ENCODE measurements at places on chromosomes 13 and 19.

DNA sequence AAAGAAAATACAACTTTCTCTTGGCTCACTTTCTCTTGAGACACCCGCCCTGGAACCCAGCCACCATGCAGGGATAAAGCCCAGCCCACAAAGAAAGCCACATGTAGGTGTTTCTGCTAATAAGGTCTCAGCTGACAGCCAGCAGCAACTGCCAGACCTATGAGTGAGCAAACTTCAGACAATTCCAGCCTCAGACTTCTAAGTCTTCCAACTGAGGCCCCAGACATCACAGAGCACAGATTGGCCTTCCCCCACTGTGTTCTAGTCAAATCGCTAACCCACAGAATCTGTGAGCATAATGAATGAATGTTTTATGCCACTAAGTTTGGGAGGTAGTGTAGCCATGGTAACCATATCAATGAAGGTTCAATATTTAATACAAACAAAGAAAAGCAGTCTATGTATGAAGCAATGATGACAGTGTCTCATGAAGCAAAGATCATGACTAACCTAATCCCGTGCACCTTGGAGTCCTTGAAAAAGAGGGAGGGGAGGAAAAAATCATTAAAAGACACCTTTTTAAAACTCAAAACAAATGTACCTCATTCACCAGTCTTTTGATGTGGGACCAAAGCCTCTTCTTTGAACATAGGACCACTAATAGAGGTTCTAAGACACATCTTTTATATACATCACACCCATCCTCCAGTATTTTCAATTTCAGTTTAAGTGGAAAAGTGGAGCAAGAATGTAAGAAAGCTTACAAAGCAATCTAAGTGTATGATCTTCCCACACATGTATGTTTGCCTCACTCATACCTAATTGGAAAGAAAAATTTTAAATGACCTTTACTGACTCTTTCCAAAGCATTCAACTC, 6.2 kb downstream of the MRPS31 start:
- DNase-seq: no peak

DNA sequence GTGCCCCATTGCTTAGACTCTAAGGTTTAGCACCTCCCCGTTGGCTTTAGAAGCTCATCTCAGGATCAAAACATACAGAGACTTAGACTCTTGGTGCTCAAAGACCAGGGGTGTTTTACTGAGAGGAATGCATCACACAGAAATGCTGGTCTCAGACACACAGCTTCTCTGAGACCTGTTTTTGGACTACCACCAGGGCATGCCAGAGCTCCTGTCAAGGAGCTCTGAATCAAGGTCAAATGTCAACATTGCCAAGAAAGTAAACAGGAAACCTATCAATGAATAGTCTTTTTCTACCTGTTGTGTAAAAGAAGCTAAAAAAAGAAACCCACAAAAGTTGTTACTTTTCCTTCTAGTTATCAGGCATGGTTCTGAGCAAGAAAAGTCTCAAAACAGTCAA, 149.2 kb downstream of the COL4A1 start:
- DNase-seq: no peak

- DNase-seq: no peak
Observed at GRCh38 chr13:80873589-80873988, 532.7 kb upstream of the SPRY2 start.

- no peak for DNase-seq
Observed at GRCh38 chr19:50552540-50552939, 15.7 kb downstream of the LRRC4B start.

DNA sequence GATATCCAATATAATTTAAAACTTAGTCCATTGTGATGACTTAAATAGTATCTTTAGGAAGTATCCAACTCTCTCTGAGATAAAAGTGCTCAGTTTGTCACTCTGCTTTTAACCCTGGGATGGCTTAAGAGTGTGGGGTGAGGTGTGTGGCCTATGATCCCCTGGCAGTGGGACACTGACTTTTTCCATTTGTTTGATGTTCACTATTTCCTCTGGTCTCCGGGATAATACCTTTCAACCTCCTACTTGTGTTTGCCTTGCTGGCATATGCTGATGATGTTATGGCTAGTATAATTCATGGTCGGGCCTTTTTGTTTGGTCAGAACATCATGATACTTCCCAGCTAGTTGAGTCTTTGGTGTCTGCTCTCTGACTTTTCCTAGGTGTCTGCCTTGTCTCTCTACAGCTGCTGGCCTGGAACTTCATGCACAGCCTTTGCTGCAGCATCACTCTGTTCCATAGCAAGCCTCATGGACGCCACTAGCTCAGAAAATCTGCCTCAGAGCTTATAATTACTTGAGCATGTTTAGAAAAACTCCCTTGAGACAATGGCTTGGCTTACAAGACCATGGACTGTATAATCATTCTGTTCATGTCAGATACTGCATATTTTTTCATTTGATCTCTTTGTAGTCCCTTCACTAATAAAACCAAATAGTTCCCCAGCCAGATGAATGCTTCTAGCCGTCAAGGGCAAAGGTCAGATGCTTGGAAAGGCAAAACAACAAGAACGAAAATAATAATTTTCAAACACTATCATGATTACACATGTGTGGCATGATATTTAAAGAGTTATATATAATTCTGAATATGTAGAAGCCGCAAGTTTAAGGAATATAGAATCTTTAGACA, 75.2 kb downstream of the WDFY2 start:
- DNase-seq: no peak

DNA sequence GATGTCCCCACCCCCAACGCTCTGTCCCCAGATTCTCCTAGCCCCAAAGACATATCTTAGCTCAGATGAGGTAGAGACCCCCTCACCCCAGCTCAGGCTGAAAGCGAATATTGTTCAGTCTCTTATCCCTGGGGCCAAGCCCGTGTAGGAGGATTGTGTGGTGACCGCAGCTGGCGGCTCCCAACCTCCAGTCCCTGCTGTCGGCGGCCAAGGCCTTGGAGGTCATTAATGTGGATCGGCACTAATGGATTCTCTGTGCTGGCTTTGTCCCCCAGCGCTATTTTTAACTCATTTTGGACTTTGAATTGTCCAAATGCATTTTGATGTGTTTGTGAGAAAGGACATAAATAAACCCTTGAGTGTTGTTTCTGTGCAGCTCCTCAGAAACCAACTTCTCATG, 124.2 kb downstream of the UQCRFS1 start:
- DNase-seq: no peak

DNA sequence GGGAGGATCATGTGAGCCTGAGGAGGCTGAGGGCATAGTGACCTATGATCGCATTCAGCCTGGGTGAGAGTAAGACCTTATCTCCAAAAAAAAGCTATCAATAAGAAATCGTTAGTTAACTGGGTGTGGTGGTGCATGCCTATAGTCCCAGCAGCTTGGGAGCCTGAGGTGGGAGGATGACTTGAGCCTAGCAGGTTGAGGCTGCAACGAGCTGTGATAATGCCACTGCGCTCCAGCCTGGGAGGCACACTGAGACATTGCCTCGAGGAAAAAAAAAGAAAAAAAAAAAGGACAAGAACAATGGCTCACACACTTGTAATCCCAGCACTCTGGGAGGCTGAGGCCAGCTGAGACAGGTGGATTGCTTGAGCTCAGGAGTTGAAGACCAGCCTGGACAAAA, 16.2 kb downstream of the PSPC1 start:
- DNase-seq: no peak

DNA sequence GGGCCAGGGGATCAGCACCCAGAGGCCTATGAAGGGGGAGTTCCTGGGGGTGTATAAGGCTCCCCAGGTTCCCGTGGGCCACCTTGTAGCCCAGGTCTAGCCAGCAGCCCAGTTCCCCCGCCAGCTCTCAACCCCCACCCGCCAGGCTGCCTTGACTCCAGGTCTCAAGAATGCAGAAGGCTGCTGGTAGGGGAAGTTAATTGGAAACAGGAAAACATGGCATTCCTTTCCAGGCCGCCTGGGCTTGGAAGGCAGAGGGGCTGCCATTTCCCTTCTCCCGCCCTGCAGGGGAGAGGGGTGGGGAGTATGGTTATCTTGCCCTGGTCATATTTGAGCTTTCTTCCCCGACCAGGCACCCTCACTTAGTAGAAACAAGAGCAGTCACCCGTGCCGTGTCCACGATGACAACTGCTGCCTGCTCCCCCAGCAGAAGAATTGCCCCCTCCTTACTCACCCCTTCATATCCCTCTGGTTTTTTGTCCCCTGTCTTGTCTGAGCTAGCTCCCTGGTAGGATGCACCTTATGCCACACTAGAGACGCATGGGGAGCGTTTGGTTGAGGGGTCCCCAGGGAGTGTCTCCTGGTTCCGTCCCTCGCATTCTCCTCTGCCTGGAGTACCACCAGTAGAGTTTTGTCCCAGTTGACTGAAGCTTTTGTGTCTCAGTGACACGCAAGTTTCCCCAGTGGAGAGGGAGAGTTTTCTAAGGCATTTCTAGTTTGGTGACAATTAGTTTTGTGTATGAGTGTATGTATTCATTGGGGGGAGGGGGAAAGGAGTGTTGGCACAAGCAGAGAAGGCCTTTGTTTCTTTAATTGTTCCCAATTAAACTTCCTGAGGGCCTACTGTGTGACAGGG, 4.5 kb downstream of the BICRA start:
- no peak for DNase-seq

- DNase-seq: no peak
Observed at GRCh38 chr13:21528616-21529015, 69.5 kb upstream of the ZDHHC20 start.

DNA sequence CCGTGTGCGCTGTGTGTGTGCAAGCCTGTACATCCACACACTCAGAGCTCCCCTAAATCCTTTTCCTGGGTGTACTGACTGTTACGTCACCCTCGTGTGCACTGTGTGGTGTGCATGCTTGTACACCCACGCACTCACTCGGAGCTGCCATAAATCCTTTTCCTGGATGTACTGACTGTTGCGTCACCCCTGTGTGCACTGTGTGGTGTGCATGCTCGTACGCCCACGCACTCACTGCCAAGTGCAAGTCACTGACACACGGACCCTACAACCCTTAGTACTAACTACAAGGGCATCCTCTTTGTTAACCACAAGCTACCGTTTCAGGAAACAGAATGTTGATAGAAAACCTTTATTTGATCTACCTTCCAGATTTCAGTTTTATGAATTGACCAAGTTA, 983.4 kb downstream of the EFNB2 start:
- no peak for DNase-seq

GRCh38 chr13:101944521-101944920, 457.3 kb downstream of the FGF14 start:
- DNase-seq: no peak

- DNase-seq: no peak
Observed at GRCh38 chr19:1129535-1129934, 25.7 kb downstream of the GPX4 start.

- no peak for DNase-seq
Observed at GRCh38 chr13:33285420-33286124, at the start of gene STARD13. Gene STARD13 (minus strand): TSS chr13:33285755. CDS start chr13:33285638, 117 bp downstream.

DNA sequence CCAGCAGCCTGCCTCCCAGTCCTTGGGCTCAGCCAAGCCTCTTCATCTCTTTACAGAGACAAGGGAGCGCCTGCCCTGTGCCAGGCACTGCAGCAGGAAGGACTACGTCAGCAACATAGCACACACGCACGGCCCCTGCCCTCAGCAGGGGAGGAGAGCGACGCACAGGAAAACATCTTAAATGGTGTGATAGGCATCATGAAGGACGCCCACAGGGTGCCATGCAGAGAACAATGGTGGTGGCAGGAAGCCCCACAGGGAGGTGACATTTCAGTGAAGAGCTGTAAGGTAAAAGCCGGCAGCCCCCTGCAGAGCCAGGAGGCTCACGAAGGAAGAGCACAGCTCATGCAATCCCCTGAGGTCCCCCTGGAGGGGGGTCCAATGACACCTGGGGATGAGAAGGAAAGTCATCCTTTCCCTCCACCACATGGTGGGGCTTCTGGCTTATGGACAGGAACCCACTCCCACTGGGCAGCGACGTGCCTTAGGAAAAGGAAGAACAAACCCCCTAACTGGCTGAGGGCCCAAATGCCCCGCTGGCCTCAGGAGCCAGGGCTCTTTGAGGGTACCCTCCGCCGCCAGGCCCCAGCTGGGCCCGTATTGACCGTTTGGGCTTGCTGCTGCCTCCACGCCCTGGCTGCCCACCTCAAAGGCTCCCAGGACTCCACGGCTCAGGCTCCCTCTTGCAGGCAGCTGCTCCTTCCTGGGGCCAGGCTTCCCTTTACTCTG, 37.3 kb upstream of the C13orf42 start:
- no peak for DNase-seq

DNA sequence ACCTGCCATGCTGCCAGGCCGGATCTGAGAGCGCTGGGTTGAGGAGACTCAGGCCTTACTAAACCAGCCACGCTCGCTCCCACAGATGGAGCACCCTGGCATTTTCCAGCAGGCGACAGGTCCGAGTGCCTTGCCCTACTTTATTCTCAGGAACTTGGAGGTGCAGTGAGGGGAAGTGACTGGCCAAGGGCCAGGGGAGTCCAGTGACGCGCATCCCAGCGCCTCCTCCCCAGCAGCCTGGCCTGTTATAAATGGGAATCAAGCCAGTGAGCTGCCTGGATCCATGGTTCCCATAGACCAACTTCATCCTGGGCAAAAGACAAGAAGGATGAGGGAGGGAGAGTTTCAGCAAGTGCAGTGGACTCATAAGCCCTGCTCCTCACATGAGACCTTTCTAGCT, 35.5 kb downstream of the TMED1 start:
- no peak for DNase-seq

- DNase-seq: peak; percentile 65
Observed at GRCh38 chr19:38877781-38878574, at the start of gene RINL. Gene RINL (minus strand): TSS chr19:38878275. CDS start chr19:38876742, 1,533 bp downstream.

GRCh38 chr19:57642396-57643046, 9.6 kb downstream of the ZNF211 start:
- DNase-seq: no peak

DNA sequence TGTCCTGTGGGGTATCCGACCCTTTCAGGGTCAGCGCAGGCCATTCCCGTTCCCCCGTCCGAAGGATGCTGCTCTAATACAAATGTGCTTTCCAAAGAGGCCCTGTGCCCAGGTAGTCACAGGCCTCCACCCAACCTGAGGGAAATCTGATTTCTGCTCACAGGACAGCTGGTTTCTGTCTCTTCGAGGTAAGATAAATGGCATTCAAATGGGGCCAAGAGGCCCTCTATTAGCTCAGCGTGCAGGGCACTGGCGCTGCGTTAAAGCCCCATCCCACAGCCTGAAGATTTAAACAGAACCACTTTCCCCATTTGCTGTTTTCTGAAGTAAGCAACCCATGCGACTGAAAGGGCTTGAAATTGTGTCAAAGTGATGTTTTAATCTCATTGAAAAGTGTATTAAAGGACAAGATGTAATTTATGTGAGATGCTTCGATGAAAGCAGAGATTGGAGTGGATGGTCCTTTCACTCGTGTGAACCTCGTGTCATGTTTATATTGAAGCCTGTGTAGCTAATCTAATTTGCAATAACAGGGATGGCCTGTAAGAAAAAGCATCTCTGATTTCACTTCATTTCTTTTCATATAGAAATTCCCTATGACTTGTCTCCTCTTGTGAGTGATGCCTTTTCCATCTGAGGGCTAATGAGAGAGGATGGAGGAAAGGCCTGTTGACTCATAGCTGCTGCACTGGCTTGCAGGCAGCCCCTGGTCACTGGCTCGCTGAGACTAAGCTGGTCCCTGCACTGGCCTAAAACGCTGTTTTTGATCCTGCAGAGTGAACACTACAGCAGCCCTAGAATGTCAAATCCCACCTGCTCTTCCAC, 7.3 kb upstream of the SOX1 start:
- peak; percentile 65 for DNase-seq

- no peak for DNase-seq
Observed at GRCh38 chr19:29702161-29702962, 12.7 kb downstream of the C19orf12 start.
